Natural killer cell treated with Interleukin-12 subunit alpha and Interleukin-12 subunit beta and Interleukin-15 and Interleukin-18, amount 100 ng/mL, for 72 hours (primary cell): ENCODE measurements at places on chromosomes 6 and 20. TPM values are rescaled to one million over a fixed set of nuclear protein-coding genes. Genes with fewer than 3 reads are reported as not detected.

DNA sequence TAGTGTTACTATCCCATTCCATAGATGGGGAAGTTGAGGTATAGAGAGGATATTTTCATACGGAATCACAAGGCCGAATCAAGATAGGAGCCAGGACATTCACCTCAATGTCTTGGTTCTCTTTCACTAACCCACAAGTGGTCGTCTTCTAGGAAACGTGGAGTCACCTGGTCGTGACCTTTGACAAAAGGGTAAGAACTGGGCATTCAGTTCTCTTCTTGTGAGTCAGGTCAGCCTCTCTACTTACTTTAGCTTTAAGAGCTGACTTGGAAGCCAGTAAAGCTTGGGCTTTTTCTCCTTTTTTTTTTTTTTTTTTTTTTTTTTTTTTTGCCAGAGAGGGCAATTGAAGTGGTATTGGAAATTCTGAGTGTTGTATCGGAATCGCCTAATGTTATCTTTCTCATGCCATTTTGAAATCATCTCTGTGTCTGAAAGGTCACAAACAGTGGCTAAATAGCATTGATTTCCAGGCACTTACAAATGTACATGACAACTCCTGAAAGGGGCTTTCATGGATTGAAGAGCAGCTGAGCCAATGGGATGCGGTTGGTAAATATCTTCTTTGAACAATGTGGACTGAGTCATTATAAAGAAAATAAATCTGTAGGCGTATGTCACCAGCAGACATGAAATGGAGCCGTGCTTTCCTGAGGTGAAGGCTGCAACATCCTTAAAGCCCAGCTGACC is 356.9 kb downstream of the KIF16B start:
- DNase-seq: no peak

DNA sequence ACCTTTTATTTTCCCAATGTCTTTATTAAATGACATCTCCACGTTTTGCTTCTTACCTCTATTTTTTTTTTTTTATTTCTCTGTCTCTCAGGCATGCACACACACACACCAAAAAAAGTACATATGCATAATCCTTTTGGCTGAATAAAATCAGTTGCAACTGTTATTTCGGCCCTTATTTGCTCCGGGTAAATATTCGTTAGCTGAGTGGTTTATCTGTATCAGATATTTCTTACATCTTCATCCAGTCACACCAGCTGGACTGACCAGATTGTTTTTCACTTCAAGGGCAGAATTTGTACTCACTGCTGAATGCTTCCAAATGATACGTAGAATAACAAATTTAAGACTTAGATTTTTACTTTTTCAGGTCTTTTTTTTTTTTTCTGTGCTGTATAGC is 45.5 kb downstream of the PTPN1 start:
- DNase-seq: no peak

The OTOR gene
- total RNA-seq: not detected

The FAM83C gene
- not detected for total RNA-seq

GRCh38 chr6:3483675-3484074 is 26.8 kb upstream of the SLC22A23 start:
- DNase-seq: no peak
